ENCODE measurements at places on chromosomes 12 and 14.
A peak's percentile ranks its signal among the peaks of the same experiment; 100 is the strongest.

GRCh38 chr12:91857813-91858542, 287.7 kb downstream of the BTG1 start:
- no peak for DNase-seq

GRCh38 chr14:76537906-76538647, 162.1 kb downstream of the ESRRB start:
- DNase-seq = no peak

GRCh38 chr14:35878272-35879150, 52.4 kb downstream of the BRMS1L start:
- no peak for DNase-seq

- no peak for DNase-seq
Measured at GRCh38 chr12:386651-387050, 2.5 kb downstream of the KDM5A start.

- no peak for DNase-seq
Measured at GRCh38 chr14:95722525-95723190, 8.7 kb upstream of the TCL1A start.

DNA sequence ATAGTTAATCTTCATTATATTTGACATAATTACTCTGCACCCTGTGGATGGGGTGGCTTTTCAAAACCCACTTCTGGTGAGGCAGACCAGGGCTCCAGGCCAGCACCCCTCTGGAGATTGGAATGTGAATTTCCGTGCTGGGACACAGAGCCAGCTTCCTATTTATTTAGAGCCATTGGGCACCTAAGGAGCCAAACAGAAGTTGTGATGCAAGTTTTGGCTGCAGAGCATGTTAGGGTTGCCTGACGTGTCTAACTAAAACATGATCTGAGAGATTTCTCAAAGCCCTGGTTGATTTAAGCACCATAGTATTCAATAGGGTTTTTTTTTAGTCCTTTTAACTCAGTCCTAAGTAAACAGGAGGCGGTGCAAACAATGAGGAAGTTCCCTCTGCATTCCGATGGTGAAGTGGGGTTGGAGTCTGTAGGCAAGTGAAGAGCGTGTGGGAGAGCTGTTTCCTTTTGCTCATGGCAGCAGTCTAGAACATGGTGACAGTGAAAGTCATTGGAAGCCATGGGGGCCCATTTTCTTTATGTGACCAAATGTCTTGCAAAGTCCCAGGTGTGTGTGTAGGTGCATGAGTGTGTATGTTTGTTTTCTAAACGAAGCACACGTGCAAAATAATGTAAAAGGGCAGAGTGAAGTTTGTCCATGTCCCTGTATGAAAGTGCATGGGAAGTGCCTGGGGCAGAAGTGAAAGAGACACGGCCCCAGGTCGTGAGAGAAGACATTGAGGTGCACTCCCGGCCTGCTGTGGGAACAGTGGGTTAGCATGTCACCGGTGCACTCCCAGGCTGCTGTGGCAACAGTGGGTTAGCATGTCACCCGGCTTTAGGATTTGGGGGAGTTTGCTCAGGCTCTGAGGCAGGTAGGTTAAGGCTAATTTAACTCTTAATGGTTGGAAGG, 117.7 kb downstream of the PRKCH start:
- peak; percentile 32 for DNase-seq

DNA sequence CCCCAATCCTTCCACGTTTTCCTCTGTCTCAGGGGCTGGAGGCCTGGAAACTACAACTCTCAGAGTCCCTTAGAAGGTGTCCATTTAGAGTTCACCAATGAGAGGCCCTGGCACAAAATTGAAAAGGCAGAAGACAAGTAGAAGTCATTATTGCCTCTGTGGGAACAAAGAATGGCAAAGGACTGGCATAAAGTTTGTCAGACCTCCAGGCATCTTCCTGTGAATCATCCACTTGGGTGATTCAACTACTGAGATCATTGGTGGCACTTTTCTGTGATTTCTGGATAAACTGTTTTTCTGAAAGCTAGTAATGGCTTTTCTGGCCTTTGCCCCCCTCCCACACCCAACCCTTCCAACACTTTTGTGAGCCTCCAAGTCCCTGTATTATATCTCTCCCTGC, 42.6 kb upstream of the C12orf42 start:
- DNase-seq = no peak

DNA sequence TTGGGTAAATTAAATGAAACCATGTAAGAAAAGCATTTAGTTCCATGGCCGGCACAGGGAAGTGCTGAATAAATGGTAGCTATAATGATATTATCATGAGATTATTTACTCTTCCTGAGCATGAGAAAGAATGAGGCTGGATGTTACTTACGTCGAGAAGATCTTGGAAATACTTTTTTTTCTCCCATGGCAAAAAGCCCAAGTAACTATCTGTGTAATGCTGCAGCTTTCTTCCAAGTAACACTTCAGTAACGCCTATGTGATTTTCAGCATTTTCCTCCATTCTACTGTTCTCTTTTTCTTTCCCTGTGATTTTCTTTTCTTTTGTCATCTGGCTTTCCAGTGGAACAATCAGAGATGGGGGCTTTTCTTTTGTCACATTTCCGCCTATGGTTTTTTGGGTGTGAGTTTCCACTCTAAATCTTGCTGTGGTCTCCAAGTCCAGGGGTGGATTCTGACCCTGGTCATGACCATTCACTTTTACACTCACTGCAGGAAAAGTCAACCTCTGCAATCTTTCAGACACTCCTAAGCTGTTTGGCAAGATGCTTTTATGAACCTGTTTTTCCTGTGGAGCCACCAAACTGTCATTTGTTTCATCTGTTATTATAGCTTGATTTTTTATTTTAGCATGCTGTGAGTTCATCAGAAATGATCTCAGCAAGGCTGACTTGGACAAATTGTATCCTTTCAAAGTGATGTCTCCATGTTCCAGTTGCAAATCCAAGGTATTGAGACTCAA, 25.0 kb upstream of the SYCP3 start:
- DNase-seq = no peak

- no peak for DNase-seq
Measured at GRCh38 chr14:25097120-25097519, 47.2 kb upstream of the STXBP6 start.

DNA sequence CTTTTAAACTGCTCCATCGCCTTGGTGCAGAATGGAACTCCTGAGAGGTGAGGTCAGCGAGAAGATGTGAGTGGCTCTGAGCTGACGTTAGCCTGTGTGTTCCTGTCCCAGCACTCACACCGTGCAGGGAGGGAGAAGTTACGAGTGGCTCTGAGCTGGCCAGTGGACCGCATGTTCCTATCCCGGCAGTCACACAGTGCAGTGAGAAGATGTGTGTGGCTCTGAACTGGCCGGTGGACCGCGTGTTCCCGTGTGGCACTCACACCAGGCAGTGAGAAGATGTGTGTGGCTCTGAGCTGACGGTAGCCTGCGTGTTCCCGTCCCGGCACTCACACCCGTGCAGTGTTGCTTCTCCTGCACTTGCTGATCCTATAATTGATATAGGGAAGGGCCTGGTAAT, 59.9 kb downstream of the VCPKMT start:
- DNase-seq = no peak

DNA sequence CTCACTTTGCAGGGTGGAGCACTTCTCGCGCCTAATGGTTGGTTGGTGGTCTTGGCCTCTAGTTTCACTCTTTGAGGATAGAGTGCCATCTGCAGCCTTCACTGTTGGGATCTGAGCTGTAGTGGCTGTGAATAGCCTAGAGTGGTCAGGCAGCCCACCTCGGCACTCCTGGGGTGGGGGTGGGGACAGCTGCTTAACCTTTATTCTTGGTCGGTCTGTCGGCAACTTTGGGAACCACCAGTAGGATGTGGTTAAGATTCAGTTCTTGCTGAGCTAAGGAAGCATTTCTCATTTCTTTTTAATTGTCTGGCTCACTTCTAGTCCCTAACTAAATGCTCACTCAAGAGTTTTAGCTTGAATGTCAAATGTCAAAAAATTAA, 21.1 kb downstream of the TMBIM6 start:
- no peak for DNase-seq

DNA sequence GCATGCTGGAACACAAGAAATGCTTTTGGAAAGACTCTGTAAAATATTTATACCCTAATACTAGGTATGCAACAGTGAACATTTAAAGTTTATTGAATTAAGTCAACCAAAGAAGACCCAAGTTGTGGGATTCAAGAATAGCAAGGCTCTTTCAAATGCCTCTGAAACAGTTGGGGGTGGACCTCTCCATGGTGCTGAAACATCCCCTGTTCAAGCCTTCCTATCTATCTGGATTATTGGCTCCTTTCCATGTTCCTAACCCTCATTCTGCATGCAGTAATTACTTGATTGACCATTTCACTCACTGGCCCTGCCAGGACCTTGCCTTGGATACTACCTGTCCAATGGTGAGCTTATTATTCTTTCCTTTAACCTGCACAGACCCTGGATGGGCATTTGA, 349.7 kb downstream of the NRXN3 start:
- no peak for DNase-seq

DNA sequence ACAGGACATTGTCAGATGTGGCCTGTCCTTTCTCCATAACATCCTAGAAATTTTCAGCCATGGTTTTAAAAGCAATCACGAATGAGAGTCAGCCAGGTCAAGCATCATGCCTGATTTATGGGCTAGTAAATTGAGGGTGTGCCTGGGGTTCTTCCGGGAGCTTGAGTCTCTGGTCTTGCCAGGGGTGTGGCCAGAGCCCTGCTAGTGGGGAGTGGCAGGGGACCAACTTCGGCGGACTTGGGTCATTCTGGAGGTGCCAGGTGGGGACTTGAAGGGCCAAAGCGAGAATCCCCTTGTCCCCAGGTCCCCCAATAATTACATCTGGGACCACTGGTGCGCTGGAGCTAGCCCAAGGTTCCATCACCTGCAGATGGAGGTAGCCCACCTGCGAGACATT, 5.7 kb downstream of the OTUB2 start:
- no peak for DNase-seq

DNA sequence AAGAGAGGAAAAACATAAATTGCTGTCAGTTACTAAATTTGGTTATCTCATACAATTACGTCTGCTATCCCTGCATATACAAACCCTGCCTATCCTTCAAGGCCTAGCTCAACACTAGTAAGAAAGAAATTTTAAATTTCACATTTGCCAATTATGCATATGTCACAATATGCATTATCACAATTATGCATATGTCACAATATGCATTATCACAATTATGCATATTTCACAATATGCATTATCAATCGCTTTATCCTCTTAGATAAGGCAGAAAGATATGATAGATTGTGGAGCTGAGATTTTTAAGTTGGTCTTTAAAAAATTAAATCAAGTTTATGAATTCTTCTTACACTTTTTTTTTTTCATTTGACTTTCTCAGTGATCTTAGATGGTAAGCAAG, 195.0 kb upstream of the ABCD2 start:
- DNase-seq = no peak

DNA sequence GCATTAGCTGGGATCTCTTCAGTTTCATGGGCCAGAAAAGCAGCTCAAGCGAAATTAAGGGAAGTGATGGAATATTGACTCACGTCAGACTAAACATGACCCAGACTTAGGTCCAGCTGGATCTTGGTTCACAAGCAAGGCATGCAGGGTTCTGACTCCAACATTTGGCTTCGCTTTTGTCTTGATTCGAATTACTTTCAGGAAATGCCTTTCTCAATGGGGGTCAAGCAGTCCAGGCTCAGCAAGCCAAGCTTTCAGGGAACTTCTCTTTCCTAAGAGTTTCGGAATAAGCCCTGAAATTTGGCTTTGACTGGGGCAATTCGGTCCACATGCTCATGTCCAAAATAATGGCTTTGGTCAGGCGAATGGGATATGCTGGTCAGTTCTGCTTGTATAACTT, 678.7 kb upstream of the TMEM132C start:
- DNase-seq = no peak

DNA sequence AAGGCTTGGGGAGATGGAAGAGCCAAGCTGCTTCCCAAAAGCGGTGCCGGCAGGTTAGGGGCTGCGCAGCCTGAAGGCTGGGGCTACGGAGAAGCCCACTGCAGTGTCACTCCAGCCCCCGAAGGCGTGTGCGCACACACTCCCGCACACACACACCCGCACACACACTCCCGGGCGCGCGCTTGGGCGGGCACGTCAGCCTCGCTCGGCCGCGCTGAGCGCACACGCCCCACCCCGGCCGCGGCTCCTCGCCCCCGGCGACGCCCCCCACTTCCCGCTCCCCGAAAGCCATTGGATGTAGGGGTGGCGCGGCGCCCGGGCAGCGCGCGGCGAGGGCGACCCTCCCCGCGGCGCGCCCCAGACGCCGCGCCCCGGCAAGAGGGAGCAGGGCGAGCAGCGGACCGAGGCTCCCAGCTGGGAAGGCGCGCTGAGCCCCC, at the start of gene KCNK10:
KCNK10 (minus strand) TSS at position 184 of the 437 bp plus-strand sequence. CDS start 471 bp downstream, outside the sequence.
- DNase-seq = no peak

GRCh38 chr12:96327346-96327745, 72.9 kb downstream of the CDK17 start:
- DNase-seq = no peak

DNA sequence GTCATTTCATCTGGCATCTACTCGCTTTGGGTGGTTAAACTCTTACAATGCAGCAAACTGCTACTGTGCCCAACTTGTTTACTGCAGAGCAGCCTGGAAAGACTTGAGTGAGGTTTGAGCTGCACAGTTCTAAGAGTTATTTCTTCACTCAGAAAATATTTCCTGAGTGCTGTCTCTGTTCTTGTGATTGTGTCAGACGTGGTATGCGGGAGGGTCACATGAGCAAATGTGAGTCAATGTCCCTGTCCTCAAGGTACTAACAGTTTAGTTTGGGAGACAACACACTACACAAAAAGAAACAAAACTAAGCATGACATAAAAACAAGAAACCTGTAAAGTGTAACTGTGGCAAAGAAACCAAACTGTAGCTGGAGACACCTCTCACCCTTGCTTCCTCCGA, 32.4 kb downstream of the FLVCR2 start:
- DNase-seq = no peak

- no peak for DNase-seq
Measured at GRCh38 chr14:56976211-56976610, 165.9 kb upstream of the OTX2 start.

DNA sequence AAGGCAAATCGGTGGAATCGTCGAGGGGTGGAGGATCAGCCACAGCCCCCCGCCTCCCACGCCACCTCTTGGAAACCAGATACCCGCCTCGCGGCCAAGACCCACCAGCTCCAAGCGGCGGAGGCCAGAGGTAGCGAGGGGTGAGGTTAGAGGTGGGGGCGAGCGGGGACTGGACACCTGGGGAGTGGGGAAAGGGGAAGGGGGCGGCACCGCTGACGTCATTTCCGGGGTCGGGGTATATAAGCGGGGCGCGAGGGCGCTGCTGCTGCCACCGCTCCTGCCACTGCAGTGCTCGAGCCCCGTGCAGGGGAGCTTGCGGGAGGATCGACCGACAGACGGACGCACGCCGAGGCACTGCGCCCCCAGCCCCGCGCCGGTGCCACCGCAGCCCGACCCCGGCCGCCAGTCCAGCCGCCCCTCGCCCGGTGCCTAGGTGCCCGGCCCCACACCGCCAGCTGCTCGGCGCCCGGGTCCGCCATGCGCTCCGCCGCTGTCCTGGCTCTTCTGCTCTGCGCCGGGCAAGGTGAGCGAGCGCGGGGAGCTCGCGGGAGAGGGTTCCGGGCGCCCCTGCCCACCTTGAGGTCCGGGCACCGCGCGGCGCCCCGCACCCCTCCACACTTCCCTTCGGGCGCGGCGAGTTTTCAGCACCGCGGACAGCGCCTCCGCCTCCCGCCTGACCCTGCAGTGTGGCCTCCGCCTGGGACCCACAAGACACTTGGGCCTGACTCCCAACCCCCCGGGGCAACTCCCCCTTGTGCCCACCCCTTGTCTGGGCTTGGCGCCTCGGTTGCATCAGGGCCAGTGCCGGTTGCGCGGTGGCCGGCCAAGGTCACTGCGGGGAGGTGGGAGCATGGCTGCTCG, at the start of gene CHGA:
CHGA (plus strand) TSS at position 268 of the 861 bp plus-strand sequence; CDS start at position 478, 210 bp downstream.
- DNase-seq = peak; percentile 25

Measured in CD4-positive, alpha-beta T cell treated with Interleukin-15 for 1 hour (primary cell).